ENCODE measurements at places on chromosomes 7 and 10.

DNA sequence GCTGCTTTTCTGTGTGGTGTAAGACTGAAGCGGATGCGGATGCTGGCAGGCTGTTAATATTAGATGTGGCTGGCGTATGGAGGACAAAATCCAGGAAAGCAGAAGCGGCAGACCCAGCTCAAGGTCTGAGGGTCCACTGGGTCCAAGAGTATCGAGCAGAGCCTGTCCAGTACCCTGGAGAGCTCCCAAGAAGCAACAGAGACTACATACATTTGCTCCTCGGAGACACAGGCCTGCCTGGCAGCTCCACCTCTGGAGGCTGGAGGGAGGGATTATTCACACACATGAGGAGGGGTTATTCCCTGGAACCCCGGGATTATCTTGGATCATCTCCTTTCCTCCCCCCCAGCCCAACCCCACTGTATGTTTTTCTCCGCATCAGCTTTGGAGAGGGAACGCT is 31.3 kb upstream of the LOXL4 start:
- DNase-seq, result peak; percentile 18

GRCh38 chr7:71506822-71507221 is 374.9 kb downstream of the GALNT17 start:
- no peak for DNase-seq

DNA sequence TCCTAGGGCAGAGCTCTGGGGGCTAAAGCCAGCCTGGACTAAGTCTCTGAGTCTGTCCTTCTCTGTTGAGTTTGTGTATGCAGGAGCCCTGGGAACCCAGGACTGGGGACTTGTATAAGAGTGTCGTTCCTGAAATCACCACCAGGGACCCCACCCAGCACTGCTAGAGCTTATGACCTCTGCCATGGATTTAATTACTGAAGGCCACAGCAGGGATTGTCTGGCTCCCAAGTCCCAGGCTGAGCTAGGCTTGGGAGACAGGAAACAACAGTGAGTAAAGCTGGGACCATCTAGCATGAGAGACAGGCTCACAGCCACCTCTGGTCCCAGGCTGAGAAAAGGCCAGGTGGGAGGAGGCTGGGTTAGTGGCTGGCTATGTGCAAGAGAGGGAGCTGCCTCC is 1.4 kb upstream of the TSPAN15 start:
- peak; percentile 50 for DNase-seq

DNA sequence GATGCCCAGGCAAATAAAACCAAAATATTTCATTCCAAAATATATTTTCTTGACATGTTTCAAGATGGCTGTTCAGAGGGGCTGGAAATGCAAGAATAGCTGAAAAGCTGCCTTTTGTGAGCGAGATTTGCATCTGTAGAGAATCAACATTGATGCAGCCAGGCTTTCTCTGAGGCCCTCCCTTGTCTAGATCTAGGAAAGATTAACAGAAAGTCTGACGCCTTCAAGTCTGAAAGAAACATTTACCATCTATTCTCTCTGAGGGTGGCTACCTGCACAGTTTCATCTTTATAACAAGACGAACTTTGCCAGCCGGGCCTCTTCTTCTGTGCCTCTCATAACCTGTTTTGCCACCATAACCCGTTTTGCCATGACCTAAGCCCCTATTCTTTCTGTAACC is 170.2 kb downstream of the AKR1D1 start:
- no peak for DNase-seq

GRCh38 chr7:47304727-47305719 is 276.9 kb downstream of the TNS3 start:
- no peak for DNase-seq

DNA sequence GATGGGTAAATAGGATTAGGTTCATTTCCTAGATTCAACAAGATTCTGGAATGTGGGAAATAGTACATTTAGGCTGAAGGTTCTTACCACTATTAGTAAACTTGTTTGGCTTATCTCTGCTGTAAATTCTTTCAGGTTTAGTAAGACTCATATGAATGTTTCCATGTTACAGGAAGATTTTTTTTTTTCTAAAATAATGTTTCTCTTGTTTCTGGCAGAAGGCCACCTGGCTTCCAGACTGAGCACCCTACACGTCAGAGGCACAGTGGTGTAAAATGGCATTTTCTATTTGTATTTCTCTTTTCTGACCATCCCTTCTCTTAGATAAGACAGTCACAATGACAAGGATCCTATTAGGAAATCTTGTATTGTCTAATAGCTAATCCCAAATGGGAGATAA is 22.7 kb upstream of the AASS start:
- DNase-seq, result peak; percentile 91

DNA sequence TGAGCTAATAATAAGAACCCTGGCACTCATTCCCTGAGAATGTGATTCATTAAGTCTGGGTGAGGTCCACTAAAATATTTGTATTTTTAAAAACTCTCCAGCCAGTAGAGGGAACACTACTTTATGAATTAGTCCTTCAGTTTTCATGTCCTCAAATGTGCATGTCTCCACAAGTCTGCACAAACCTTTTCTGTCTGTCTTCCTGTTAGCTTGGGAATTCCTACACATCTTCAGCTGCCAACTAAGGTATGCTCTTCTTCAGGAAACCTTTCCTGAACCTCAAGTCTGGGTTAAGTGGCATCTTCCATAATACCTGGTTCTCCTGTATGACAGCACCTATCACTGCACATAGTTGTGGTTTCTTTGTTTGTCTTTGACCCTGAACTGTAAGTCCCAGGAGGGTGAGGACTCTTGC is 119.6 kb upstream of the MKX start:
- DNase-seq, result no peak

DNA sequence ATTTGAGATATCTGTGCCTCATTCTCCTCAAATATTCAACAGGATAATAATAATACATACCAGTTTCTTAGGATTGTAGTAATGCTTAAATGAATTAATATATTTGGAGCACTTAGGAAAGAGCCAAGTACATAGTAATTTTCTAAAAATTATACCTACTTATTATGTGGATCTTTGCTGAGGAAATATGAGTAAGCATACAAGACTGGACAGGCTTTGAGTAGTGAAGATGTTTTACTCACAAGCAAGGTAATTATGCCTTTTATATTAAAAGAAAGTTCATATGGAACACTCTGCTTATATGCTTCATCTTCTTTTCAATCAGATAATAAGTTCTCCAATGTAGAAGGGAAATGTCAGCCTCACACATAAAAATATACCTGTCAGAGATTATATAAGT is 337.5 kb upstream of the KAT6B start:
- DNase-seq, result no peak

DNA sequence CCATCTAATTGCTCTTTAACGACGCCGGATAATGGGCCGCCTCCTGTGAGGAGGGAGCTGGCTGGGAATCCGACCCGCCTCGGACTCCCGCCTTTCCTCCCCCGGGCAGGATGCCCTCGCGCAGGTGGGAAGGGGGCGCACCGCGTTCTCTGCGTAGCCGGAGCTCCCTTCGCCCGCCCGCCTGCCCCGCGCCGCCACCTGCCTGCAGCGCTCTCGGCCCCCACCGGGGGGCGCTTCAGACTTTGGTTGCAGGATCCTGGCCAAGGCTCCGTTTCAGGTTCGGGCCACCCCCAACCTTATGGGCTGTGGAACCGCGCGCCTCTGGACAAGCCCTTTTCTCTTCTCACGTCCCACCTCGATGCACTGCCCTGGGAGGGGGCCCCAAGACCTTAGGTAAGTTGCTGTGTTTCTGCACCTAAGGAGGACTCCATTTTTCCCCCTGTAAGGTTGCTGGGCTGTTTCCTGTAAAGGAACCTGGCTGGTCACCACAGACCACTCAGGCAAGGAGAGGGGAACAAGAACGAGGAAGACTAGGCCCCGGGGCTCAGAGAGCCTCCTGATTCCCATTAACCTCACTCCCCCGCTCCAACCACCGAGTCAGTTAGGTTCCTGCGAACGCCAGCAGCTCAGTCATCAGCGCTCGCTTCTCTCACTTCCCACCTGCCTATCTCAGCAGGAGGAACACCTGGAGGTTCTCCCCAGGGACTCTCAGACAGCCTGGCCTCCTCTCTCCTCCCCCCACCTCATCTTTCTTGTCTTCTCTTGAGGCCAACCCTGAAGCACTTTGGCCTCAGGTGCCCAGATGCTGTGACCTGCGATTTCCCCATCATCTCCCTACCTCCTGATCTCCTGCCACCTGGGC is 11.3 kb upstream of the KAZALD1 start:
- DNase-seq, result peak; percentile 56

DNA sequence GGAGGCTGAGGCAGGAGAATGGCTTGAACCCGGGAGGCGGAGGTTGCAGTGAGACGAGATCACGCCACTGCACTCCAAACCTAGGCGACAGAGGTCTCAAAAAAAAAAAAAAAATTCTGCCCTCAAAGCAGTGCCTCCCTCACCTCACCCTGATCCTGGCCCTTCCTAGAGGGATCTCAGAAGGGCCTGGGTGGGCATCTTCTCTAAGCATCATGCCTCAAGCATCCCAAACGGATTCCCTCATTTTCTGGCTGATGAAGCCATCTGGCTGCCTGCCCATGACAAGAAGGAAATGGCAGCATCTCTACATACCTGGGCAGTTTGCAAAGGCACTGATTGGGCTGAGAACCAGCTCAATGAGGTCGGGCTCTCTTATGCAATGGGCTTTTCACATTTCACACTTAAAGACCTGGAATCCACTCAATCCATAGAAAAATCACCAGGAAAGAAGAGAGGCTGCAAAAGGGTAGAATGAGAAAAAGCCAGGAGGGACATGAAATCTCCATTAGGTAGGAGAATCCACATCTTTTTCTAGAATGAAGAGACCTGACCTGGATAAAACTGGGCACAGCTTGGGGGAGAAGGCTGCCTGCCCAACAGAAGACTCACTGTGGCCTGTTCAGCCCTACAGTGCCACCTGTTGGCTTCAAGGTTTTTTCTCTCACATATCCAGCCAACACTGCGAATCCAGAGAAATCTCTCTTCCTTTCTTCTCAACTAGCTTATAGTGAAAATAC is 48.1 kb downstream of the PDLIM1 start:
- DNase-seq, result peak; percentile 72

DNA sequence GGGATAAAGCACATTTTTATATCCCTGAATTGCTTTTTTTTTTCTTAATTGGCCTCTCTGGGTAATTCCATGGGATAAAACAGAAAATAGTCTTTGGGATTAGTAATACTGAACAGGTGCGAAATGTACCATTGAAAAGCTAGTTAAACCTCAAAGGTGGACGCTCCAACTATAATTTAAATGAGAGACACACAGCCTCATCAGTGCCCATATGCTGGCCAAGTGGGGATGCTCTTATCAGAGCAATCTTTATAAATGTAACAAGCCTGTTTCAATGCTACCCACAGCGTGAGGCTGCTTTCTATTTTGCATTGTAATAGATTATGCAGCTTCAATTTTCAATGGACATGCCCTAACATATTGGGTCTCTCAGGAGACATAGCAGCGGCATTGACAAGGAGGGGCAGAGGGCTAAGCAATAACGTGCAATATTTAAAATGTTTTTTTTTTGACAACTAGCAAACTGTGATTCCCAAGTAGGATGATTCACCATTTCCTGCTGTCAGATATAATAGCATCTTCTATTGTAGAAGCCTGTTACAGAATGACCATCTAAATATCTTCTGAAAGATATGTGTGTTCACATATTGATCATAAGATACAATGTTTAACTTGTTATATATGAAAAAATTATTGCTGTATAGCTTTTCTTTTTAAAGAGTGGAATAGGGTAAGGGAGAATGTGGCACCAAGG is 91.3 kb upstream of the BET1 start:
- no peak for DNase-seq

- DNase-seq, result no peak
Measured at GRCh38 chr10:113540845-113541548, 11.9 kb upstream of the HABP2 start.

GRCh38 chr7:92809760-92810573 is 26.4 kb downstream of the CDK6 start:
- DNase-seq, result peak; percentile 94

- DNase-seq, result no peak
Measured at GRCh38 chr10:21602313-21602712, 68.3 kb downstream of the MLLT10 start.

DNA sequence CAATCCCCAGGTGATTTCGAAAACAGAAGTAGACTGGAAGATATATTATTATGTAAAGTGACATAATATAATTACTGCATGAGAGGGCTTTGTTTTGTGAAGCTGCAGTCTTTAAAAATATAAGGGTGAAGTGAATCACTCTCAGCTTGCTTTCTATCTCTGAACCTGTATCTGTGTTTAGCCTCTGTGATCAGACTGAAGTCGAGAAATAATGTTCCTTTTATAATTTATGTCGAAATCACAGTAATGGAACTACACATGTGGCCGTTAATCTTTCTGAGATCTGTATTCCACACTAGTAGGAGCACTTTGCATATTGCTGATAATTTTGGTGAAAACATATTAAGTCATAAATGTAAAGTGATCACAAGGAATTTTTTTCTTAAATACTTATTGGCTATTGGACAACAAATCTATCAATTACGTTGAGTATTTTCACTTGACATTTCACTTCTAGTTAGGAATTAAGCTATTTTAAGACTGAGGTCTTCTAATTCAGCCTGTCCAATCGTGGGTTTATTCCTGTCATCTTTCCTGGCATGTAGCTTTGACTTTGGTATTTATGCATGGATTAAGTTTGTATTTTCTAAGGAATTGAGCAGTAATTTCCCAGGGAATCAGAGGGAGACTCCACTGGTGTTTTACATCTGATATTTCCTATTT is 268.2 kb upstream of the POT1 start:
- no peak for DNase-seq

- DNase-seq, result no peak
Measured at GRCh38 chr7:100419660-100420226, 8.8 kb downstream of the ZCWPW1 start.

- no peak for DNase-seq
Measured at GRCh38 chr10:5743736-5744135, 59.1 kb downstream of the TASOR2 start.

- no peak for DNase-seq
Measured at GRCh38 chr7:2851497-2851896, 7.4 kb upstream of the GNA12 start.

DNA sequence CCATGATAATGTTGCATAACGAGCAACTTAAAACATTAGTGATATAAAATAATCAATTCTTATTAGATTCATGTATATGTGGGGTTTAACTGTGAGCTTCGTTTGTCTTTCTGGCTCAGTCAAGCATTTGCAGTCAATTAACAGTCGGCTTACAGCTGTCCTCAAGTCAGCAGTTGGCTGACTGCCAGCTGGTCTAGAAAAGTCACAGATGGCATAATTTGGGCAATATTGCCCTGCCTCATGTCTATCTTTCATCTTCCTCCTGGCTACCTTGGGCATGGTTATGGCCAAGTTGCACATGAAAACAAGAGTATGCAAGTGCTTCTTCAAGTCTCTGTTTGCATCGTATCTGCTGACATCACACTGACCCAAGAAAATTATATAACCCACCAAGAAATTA is 186.1 kb upstream of the ZWINT start:
- DNase-seq, result no peak
